ENCODE measurements at places on chromosomes 16 and 17.

- no peak for DNase-seq
Measured at GRCh38 chr17:78974635-78975591, 4.8 kb downstream of the LGALS3BP start.

GRCh38 chr17:27915709-27916108, 22.5 kb upstream of the LYRM9 start:
- no peak for DNase-seq

DNA sequence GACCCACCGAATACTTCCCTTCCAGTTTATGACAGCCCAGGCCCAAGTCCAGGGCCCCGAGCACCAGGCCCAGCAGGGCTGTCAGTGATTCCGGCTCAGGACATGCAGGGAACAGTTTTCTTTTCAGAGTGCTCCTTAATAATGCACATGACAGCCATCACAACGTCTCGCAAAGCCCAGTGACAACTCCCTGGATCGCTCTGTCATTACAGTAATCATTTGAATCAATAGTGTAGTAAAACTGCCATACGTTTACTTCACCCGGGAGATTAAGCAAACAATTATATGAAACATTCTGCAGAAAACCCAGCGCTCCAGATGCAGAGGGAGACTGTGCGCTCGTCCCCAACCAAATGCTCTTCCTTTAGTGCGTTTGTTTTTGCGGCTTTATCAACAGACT, 162.6 kb upstream of the CDH13 start:
- no peak for DNase-seq

GRCh38 chr17:28413804-28414203, 7.8 kb upstream of the SLC46A1 start:
- DNase-seq, result no peak

GRCh38 chr17:59400858-59401257, 69.4 kb downstream of the YPEL2 start:
- DNase-seq, result no peak

DNA sequence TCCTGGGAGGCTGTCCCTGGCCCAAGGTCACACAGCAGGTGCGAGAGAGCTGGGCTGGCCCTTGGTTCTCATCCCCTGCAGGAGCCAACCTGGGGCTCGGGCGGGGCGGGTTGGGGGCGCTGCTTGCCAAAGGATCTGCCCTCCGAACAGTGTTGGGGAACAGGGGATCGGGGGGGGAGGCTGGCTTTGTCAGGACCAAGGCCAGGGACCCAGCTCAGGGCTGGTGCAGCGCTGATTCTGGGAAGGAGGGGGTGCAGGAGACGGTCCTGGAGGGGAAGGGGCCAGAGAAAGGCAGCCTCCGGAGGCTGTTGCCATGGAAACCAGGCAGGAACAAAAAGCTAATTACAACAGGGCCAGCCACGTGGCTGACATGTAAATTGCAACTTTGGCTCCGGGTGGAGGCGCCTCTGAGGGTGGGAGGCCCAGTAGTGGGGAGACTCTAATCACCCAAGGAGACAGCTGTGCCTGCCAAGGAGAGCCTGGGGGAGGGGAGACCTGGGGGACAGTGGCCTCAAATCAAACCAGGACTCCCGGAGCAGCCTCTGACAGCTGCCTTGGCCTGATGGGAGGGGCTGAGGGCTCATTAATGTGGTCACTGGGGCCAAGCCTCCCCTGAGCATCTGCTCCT, 1.3 kb downstream of the TUBB3 start:
- DNase-seq, result no peak

GRCh38 chr16:20755238-20755637, 8.6 kb upstream of the ACSM3 start:
- no peak for DNase-seq

DNA sequence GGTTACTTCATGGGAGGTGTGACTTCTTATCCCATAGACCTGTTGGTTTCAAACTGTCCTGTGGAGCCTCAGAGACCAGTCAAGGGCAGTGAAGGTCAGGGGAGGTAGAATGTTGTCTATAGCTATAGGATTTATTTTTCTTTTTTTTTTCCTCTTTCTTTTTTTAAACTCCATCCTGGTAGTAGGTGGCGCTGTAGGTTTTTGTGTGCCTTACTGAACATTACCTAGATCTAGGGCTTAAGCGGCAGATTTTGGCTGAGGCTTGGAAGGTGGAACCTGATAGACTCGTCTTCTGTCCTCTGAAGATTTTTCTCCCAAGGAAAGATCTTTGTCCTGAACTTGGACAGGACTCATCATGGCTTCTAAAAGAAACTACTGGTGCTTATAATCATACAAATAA, 8.2 kb upstream of the LASP1NB start:
- no peak for DNase-seq

- no peak for DNase-seq
Measured at GRCh38 chr17:7114875-7115614, 423 bp upstream of the ASGR2 start.

GRCh38 chr16:30444231-30445148, 1.2 kb downstream of the SEPHS2 start:
- DNase-seq, result no peak

- DNase-seq, result no peak
Measured at GRCh38 chr17:17719199-17719940, 38.1 kb downstream of the RAI1 start.

- no peak for DNase-seq
Measured at GRCh38 chr17:17523001-17523730, 27.0 kb upstream of the RASD1 start.

GRCh38 chr16:9225527-9226316, 134.3 kb downstream of the HAPSTR1 start:
- no peak for DNase-seq

- no peak for DNase-seq
Measured at GRCh38 chr16:82899731-82900450, 273.1 kb downstream of the CDH13 start.

GRCh38 chr16:87877942-87878507, 8.7 kb upstream of the SLC7A5 start:
- no peak for DNase-seq

DNA sequence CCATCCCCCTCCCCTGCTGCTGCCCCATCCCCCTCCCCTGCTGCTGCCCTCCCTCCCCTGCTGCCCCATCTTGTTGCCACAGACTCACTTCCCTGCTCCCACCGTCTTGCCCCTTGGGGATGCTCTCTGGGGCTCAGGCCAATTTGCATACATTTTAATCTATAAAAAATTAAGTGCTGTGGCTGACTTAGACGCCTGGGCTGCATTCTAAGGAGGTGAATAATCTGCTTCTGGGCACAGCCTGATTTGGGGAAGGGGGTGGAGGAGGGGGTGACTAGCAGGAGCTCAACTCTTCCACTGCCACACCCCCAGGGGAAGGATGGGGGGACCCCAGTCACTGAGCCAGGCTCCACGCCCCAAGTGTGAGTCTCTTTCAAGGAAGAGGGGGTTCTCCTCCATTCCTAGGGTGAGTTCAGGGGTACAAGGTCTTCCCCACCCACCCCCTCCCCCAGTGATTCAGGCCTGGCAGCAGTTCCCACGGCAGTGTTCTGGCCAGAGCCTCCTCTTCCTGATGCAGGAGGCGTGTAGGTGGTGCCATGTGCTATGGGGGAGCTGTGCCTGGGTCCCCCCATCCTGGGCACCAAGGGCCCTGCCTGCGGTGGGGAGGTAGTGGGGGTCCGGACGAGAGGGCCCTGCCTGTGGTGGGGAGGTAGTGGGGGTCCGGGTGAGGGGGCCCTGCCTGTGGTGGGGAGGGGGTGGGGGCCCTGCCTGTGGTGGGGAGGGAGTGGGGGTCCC, 5.0 kb downstream of the DPH1 start:
- DNase-seq, result no peak

- no peak for DNase-seq
Measured at GRCh38 chr16:20899071-20899470, 1.1 kb downstream of the DCUN1D3 start.

DNA sequence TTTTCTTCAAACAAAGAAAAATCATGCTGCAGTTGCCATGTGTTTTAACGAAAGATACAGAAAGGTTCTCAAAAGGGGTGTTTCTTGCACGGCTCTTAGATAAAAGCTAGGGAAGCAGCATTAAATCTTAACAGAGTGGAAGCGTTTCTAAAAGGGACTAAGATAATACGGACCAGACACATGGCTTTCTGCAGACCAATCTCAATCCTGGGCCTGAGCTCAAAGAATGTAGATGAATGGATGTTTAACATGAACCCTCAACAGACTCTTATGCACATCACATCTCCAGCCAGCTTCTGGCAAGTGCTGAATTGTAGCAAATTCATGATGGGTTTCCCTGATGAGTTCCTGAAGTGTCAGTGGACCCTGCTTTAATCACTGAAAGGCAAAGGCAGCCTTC, 80.2 kb upstream of the COX10 start:
- DNase-seq, result no peak

DNA sequence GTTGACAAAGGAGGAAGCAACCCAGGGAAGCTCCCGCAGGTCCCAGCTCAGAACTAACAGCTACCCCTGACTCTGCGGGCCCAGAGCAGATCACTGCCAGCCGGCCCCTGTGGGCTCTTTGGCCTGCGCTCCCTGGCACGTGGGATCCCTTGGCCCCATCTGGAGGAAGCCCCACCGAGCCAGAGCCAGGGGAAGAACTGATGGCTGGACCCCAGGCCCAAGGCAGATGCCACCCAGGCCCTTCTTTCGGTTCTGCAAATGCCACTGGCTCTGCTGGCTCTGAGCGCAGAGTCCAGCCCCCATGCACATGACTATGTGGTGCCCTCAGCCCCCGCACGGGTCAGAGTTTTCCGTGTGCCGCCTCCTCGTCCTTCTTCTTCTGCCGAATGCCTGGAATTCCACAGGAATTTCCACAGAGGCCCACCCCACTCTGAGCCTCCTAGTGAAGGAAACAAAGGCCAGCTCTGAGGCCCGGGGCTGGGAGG, 35.8 kb upstream of the SNN start:
- no peak for DNase-seq

DNA sequence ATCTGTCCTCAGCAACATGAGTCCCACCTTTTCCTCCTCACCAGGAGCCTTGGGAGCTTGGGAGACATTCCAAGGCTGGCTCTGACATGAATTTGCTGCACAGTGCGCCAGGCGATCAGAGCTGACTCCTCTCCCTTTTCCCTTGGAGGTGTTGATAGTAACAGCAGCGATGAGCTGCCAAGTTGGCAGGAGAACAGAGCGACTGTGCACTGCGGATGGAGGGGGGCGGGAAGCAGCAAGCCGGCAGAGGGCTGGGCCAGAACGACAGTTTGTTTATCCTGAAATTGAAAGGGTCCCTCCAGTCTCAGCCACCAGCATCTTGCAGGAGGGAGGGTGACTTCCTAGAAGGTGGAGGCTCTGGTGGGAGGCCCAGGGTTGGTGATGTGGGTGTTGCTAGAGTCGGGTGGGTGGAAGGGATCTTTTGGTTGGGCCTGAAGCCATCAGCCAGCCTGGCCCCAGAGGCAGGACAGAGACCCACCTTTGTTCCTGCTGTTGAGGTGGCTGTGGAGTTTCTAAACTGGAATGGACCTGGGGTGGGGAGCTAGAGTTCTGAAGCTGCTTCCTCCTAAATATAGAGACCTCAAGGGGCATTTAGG, 22.5 kb upstream of the DYNLL2 start:
- no peak for DNase-seq

DNA sequence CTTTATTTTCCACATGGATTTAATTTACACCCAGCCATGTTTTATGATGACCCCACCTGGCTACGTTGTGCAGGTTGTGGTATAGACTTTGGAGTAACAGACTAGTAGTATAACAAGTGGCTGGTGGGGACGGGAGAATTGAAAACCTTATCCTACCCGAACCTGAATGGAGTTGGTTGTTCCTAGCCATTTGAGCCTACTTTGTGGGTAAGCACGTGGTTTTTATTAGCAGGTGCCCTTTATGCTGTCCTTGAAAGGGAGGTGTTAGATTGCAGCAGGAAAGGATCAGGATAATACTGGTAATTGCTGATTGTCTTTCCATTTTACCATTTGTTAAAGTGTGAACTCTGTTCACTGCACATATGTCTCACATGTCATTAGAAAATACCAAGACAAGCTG, 31.9 kb upstream of the PHAF1 start:
- DNase-seq, result no peak

DNA sequence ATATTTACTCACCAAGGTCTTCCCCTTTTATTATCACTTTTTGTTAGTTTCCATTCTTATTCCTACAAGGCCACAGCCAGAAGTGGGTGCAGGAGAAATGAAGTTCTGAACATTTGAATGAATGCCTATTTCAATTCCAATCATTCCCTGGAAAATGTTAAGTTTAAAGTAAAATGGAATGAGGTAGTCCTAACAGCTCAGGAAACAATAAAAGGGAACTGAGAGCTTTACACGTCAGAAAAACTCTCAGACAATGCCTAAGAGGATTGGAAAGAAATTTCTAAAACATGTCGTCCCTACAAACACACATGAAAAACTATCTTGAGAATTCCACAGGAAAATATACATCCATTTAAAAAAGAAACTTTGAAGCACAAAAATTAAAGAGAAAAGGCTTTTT, 238.8 kb downstream of the STX8 start:
- DNase-seq, result no peak

- DNase-seq, result no peak
Measured at GRCh38 chr16:73778887-73779286, 517.7 kb upstream of the PSMD7 start.

GRCh38 chr16:31099860-31100638, 5.5 kb upstream of the VKORC1 start:
- DNase-seq, result no peak

DNA sequence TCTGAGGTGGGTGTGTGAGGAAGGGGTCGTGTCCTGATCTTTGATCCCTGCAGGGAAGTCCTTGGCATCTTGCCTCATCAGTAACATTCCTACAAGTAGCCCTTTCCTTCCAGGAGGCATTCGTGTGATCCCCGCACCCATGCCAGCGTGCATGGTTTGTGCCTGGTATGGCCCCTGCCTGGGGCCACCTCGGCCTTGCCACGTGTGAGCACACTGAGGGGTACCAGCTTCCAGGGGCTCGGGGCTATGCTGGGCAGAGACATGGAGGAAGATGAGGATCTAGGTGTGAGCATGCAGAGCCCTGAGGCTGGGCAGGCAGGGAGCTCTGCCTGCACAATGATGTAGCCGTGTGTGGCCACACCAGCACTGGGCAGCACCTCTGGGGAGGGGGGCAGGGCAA, 6.0 kb downstream of the HSD3B7 start:
- DNase-seq, result no peak

DNA sequence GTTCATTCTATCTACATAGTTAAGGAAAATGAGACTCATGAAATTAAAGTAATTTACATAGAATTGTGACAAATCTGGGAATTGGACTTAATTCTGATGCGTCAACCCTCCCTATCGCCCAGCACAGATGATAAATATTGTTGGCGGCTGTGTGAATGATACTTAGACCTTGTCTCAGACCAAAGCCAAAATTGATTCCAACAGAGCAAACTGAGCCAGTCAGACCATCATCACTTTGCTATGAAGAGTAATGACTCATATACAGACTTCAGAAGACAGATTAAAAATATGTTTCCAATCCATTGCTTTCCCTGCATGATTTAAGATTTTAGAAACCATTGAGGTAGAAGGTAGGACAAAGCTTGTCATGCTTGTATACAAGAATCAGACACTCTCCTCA, 1156.7 kb upstream of the CDH8 start:
- DNase-seq, result no peak

DNA sequence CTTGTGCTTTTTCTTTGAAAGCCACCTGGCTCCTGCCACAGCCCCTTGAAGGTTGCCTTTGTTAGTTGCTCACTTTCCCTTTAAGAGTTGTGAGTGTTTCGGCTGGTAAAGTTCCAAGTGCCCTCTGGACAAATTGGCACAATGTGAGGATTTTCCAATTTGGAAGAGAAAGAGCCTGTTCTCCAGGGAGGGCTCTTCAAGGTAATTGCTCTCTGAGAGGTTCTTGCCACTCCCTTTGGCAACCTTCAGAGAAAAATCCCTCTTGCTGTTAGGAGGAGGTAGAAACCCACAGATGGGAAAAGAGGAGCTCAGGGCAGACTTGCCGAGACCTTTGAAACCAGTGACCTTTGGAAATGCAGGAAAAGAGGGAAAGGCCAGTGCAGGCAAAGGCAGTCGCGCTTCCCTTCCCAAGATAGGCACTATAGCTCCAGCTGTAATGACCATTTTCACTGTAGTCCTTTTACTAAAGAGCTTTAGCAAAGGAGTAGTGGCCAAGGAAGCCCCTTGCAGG, 49.0 kb upstream of the AKAP1 start:
- DNase-seq, result no peak
